ENCODE measurements at places on chromosomes 12 and 14.

DNA sequence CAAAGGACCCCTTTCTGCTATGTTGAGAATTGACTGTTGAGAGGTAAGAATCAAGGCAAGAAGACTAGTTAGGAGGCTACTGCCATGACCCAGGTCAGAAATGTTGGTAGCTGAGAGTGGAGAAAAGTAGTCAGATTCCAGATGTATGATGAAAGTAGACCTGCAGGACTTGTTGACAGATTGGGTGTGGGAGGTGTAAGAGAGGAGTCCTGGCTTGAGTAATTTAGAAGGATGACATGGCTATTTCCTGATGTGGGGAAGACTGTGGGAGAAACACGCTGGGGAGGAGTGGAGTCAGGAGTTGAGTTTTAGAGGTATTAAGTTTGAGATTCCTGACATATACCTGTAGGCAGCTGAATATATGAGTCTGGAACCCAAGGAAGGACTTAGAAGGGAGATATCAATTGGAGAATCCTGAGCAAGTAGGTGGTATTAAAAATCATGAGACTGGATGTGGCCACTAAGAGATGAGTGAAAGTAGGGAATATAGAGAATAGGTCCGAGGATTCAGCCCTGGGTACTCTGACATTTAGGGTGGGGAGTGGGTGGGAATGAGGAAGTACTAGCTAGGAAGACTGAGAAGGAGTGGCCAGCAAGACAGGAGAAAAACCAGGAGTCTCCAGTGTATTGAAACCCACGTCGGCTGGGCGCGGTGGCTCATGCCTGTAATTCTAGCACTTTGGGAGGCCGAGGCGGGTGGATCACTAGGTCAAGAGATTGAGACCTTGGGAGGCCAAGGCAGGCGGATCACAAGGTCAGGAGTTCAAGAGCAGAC, 12.6 kb upstream of the DDX47 start:
- no peak for DNase-seq

DNA sequence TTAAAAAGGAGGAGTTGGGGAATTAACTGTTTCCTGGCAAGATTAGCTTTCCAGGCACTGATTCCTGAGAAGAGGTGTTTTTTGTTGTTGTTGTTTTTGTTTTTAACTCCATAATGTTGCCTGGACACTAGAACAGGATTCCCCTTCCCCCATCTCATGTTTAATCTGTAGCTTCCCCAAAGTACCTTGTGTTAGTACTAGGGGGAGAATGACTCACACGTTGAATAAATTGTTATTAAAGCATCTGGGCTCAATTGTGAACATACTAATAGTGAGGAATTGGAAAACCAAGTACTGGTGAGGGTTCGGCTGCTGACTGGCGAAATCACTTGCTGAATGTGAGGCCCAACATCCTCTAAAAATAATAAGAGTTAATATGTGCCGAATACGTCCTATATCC, 1.3 kb upstream of the GNG2 start:
- DNase-seq = no peak

DNA sequence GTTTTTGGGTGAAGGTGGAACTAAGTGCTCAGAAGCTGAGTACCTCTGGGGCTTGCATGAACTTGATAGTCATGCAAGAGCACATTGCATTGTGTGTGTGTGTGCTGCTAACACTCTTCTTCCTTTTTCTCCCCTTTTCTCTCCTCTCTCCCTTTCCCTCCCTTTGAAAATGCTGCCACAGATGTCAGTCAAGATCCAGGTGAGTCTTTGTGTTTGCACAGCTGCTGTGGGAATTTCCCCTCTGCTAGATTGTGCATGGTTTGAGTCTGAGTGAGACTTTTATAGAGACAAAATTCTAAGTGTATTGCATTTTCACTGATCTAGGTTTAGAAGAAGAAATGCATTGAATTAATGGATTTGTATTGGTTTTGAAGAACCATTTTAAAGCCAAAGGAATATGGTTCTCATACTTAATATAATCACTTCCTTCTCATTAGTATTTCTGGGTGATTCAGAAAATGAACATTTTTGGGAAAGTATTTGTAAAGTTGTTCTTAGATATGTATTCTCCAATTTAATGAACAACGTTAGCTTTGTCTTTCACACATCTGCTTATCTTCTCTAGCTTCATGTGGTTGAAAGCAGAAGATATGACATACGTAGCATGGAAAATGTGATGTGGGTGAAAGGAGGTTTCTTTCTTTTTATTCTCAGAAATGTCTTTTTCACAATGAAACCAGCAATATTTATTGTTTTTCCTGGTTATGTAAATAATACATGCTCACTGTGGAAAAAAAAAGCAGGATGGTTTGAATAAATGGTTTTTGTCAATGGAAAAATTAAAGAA, 108.5 kb downstream of the NRXN3 start:
- no peak for DNase-seq

GRCh38 chr14:27715561-27715960, 1051.0 kb upstream of the FOXG1 start:
- DNase-seq = no peak

DNA sequence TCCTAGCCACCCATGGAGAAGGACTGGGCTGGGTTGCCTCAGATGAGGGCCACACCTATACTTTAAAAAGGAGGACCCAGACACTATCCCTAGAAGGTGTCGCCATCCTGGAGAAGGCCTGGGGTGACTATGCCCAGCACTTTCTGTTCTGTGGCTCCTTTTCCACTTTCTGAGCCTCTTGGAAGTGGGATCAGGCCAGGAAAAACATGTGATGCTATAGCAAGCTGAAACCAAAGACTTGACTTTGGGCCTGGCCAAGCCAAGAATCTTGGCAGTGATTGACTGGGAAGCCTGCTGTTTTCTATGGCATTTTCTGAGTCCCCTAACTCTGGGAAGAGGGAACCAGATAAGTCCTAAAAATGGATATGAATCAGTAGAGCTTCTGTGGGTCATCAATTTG, 332.3 kb downstream of the ZFP36L1 start:
- no peak for DNase-seq

DNA sequence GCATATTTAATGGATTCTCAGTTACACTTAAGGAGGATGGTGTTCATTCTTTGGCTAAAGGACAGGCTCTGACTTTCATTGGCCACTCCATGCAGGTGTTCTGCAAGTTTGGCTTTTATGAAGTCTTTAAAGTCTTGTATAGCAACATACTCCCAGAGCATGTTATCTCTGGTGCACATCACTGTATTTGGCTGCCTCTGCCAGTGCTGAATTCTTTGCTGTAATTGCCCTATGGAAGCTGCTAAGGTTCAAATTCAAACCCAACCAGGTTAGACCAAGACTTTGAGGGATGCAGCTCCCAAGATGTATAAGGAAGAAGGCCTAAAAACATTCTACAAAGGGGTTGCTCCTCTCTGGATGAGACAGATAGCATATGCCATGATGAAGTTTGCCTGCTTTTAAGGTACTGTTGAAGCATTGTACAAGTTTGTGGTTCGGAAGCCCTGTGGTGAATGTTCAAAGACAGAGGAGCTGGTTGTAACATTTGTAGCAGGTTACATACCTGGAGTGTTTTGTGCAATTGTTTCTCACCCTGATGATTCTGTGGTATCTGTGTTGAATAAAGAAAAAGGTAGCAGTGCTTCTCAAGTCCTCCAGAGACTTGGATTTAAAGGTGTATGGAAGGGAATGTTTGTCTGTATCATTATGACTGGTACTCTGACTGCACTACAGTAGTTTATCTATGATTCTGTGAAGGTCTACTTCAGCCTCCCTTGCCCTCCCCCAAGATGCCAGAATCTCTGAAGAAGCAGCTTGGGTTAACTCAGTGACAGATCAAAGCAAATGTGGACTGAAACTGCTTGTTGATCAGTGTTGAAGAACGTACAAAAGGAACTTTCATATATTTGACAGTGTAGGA, 19.4 kb downstream of the TMEM116 start:
- DNase-seq = no peak

DNA sequence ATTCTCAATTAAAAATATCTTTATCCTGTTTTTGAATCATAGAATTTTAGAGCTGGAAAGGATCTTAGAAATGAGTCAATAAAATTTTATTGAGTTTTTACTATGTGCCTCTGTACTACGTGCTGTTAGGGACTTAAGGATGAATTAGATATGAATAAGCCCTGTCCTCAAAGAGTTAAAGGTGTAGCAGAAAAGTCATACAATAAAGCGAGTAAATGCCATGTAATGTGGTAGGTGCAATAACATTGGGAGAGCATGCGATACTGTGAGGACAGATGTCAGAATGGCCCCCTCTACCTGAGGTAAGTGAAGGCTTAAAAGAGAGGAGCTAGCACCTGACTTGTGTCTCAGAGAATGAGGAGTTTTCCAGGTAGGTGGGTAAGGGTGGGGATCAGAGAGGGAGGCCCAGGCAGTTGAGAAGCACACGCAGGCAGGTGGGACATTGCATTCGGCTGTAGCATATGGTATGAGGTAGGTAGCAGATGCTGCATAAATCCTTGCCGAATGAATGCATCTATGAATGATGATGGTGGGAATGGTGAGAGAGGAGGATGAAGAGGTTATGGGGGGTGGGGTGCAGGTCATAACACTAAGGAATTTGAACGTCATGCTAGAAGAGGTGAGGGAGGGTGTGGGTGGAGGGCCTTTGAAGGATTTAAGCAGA, 35.4 kb upstream of the ATP23 start:
- DNase-seq = no peak

DNA sequence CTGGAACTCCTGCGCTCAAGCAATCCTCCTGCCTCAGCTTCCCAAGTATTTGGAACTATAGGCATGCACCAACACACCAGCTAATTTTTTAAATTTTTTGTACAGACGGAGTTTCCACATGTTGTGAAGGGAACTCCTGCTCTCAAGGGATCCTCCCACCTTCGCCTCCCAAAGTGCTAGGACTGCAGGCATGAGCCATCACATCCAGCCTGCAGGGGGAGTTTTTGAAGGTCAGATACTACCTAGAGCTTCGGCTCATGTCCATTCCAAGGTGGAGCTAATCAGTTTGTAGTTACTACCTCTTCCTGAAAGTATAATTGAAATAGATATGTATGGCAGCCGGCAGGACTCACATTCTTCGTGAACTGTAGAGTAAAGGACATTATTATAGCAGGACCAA, 3.7 kb upstream of the TAS2R19 start:
- no peak for DNase-seq

GRCh38 chr14:80780500-80780899, 161.0 kb downstream of the CEP128 start:
- DNase-seq = no peak

DNA sequence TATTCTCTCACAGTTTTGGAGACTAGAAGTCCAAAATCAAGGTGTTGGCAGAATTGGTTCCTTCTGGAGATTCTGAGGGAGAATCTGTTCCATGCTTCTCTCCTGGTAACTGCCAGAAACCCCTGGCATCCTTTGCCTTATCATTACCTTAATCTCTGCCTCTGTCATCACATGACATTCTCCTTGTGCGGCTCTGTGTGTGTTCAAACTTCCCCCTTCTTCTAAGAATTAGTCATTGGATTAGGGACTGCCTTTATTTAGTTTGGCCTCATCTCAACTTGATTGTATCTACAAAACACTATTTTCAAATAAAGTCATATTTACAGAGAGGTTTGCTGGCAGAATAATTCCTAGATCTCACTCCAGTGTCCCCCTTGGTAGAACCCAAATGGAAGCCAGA, 68.9 kb downstream of the ZNF641 start:
- peak; percentile 13 for DNase-seq

- no peak for DNase-seq
These were observed 707 bp downstream of the DHRS1 start for GRCh38 chr14:24298892-24299254.
